Stimulated activated CD4-positive, alpha-beta T cell treated with anti-CD3 and anti-CD28 coated beads, Interleukin-4, amount 100 ng/mL, for 1 hour (primary cell): ENCODE measurements at places on chromosomes 11 and 22.
A peak's percentile ranks its signal among the peaks of the same experiment; 100 is the strongest.

DNA sequence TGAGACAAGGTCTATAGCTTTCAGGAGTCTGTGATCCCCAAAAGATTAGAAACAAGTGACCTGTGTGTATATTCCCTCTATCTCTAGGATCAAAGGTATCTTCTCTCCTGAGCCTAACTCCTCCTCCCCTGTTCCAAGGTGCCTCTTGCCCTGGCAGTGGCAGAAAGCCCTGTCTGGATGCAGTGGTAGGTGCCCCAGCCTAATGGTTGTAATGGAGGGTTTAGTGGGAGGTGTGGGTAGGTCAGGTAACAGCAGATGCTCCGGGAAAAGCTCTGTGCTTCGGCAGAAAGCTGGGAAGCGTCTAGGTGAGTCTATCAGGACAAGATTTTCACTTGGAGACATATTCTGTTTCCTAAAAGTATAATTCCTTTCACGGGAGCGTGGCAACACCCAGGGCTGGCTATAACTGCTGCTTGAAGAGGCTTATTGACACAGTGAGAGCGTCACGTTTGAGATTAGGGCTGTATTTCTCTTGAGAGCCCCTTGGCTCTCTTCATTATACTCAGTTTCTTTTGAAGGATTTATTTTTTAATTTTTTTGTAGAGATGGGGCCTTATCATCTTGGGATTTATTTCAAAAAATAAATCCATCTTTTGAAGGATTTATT is 49.5 kb downstream of the PRR5L start:
- DNase-seq = no peak

GRCh38 chr11:47149782-47150181 is 26.9 kb downstream of the ARFGAP2 start:
- DNase-seq = no peak

DNA sequence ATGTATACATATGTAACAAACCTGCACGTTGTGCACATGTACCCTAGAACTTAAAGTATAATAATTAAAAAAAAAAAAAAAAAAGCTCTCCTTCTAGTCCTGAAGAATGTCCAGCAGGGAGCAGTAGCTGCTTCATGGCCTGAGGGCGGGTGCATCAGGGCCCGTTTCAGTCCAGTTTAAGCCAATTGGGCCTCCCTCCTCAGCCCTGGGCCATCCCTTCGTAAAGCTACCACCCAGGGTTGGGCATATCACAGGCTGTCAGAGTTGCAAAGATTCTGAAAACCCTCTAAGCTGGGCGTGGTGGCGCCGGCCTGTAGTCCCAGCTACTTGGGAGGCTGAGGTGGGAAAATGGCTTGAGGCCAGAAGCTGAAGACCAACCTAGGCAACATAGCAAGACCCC is 5.4 kb downstream of the TMPRSS13 start:
- no peak for DNase-seq

DNA sequence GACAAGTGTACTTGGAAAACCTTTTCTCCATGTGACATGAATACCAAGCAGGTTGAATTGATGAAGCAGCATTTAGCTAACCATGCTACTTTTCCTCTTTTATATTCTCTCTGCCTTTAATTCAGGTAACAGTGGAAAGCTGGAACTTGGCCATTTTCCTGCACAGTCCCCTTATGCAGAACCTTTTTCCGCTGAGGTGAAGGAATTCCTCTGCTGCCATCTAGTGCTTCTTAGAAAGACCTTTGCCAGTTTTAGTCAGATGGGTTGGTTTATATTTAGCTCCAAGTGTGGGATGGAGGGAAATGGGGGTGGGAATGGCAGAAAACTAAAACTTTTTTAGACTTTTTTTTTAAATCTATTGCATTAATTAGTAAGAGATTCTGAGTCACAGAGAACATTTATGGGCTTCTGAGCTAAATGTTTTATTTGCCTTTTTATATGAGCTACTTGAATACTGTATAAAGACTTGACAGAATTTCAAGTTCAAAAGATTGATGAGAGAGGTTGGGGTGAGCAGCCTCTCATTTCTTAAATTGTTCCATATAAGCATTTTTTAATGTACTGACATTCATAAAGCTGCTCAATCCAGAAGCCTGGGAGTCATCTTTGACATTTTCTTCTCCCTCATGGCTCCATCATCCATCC is 153.9 kb upstream of the ZC3H12C start:
- DNase-seq = no peak

GRCh38 chr22:40855979-40856512 is 393 bp downstream of the ST13 start:
- DNase-seq = no peak

GRCh38 chr22:44369916-44370801 is 57.4 kb upstream of the SHISAL1 start:
- no peak for DNase-seq

- no peak for DNase-seq
Measured at GRCh38 chr11:82462608-82463242, 270.9 kb downstream of the FAM181B start.

- DNase-seq = no peak
Measured at GRCh38 chr22:31922534-31922933, 21.8 kb upstream of the YWHAH start.

DNA sequence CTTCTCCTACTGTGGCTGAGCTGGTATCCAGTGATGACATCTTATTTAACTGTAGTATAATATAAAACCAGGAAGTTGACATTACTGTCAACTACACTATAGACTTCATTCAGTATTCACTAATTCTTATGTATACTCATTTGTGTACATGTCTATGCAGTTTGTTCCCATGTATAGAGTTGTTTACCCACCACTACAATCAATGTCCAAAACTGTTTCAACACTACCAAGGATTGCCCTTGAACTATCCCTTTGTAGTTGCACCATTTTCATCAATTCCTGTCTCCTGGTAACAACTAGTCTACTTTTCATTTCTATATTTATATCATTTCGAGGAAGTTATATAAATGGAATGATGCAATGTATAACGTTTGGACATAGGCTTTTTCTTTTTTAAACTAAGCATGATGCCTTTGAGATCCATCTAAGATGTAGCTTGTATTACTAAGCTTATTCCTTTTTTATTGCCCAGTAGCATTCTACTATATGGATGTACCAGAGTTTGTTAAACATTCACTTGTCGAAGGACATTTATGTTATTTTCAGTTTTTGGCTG is 39.2 kb downstream of the TMEM135 start:
- no peak for DNase-seq

DNA sequence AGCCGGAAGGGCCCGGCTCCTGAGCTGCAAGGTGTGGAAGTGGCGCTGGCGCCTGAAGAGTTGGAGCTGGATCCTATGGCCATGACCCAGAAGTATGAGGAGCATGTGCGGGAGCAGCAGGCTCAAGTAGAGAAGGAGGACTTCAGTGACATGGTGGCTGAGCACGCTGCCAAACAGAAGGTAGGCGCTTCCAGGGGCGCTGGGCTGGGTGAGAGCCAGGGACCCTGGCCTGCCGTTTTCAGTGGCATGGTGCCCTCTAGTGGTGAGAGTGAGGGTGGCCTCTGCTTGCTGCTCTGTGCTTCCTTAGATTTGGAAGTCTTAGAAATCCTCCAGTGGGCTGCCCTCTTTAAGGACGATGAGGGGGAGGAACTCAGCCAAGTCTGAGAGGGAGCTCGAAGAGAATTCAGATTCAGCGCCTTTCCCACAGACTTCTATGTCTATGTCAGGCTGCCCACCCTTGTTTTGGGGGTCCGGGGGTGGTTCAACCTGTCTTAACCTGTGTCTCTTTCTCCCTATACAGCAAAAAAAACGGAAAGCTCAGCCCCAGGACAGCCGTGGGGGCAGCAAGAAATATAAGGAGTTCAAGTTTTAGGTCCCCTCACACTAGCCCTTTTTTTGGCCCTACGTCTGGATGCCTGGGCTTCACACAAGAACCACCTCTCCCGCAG is 1.8 kb upstream of the PACS1 start:
- DNase-seq = peak; percentile 74

GRCh38 chr11:76469141-76469540 is 24.3 kb downstream of the EMSY start:
- no peak for DNase-seq

DNA sequence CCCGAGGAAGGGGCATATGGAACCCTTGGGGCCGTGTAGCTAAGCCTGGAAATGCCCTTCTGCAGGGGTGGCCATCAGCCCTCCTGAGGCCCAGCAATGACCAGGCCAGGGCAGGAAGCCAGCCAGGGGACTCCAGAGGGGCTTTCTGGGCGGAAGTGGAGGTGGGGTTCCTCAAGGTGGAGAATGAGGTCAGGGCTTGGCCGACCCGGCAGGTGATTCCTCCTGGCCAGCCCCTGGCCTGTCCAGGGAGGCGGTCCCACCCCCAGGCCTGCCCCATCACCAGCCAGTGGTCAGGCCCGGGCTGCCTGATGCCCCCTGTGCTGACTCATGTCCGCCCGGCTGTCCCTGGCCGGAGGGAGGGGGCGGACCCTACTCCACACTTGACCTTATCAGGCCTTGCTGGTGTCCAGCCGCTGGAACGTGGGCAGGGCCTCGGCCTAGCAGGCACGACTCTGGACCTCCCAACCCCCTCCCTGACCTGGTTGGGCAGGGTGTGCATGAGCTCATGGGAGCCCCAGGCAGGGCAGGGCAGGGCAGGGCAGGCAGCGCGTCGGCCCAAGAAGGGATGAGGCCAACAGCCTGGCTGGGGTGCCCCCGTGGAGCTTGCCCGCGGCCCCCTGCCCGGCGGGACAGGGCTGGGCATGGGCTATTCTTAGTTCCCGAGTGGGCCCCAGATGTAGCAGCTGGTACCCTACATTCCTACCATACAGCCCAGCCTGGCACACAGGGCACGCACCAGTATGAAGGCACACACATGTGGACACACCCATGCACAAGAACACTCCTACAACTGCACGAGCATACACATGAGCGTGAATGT is 35.9 kb downstream of the RPL3 start:
- DNase-seq = no peak

- DNase-seq = no peak
Measured at GRCh38 chr11:120332822-120333716, 3.1 kb upstream of the ARHGEF12 start.

GRCh38 chr11:85626496-85626895 is 648 bp downstream of the DLG2 start:
- DNase-seq = no peak

DNA sequence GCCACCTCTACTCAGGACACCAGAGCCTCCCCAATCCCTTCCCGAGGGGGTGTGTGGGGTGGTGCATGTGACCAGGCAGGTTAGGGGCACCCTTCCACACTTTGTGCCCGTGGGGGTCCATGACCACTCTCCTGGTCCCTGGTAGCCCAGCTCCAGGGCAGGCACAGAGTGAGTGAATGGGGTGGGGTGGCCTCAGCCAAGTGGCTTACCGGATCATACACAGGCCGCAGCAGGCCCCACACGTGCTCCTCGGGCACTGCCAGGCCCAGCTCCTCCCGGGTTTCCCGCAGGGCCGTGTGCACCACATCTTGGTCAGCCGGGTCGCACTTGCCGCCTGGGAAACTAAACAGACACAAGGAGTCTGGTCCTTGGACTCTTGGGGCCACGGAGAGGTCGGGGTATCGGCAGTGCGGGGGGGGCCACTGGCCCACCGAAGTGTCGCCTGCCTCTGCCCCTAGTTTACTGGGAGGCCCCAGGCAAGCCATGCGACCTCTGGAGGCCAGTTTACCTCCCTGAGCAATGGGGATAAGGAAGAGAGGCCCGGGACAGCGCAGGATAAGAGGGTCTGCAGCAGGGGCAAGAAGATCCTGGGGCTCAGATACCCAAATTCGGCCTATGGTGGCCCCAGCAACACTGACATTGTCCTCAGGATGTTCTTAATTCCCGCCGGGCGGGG is 889 bp downstream of the NUDT8 start:
- DNase-seq = no peak

GRCh38 chr22:39800790-39801520 is 92.6 kb downstream of the ENTHD1 start:
- no peak for DNase-seq

DNA sequence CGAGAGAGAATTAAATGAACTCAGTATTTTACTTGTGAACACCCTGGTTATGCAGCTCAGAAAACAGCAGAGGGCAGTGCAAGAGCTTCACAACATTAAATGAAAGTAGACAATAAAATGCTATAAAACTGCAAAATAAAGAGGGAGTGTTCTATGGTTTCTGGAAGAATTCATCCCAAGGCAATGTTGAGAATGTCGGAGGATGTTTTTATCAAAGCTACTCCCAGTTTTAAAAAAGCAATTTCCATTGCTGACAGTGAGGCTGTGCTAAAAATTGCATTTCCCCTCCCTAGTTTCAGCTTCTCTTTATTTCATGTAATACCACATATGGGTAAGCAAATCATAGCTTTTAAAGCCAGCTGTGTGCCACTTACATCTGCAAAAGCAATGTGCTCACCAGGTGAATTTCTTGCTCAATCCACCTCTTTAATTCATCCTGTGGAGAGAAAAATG is 296.8 kb downstream of the RAB38 start:
- no peak for DNase-seq

GRCh38 chr22:37904572-37905533 is 1.2 kb upstream of the MICALL1 start:
- DNase-seq = no peak
